ENCODE measurements at places on chromosomes 5 and 9.

DNA sequence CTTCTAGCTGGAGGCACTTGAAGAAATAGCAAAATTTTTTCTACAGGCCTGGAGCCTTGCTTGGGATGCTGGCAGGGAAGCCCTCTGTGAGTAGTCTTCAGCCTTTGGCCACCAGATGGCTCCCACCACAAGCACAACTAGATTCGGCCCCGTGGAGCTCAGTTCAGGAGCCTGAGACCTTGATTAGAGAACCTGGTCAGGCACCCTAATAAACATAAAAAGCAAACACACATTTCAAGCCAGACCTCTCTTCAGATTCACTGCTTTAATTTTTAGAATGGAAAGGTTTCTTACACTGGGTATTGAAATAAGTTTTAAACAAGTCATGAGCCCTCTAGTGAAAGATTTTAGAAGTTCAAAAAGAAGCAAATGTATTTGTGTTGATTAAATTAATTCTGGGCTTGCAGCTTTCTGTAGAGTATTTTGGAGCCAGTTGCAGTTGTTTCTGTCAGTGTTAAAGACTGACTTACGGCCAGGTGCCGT is 41.4 kb downstream of the GLRX start:
- H3K27me3 ChIP-seq: no peaks in the 10 kb centered on the region
- peaks cover 4% of the 10 kb centered on the region for H3K4me1 ChIP-seq

GRCh38 chr5:107815109-107815508 is 144.4 kb upstream of the EFNA5 start:
- no peak for ATAC-seq
- H3K27ac ChIP-seq: no peak overlapping the region
- H3K27me3 ChIP-seq: no peaks in the 10 kb centered on the region
- H3K4me3 ChIP-seq: no peak overlapping the region
- no peaks in the 10 kb centered on the region for H3K36me3 ChIP-seq

DNA sequence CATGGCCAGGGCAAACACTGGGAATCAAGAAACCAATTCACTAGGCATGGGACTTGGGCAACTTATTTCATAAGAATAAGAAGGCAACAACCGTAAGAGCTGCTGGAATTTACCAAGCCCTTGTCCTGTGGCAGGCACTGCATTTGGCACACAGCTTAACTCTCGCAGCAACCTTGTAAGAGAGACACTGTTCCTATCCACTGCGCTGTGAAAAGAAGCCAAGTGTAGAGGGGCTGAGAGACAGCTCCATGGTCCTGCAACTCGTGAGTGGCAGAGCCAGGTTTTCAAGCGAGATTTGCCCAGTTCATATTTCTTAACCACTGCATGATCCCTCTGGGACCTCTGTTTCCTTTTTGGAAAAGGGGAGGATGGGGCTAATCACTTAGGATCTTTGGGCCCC is 129.3 kb upstream of the STC2 start:
- no peak overlapping the region for H3K27ac ChIP-seq
- no peaks in the 10 kb centered on the region for H3K4me1 ChIP-seq
- no peaks in the 10 kb centered on the region for H3K36me3 ChIP-seq
- H3K27me3 ChIP-seq: no peaks in the 10 kb centered on the region
- ATAC-seq: no peak
- H3K4me3 ChIP-seq: no peak overlapping the region

DNA sequence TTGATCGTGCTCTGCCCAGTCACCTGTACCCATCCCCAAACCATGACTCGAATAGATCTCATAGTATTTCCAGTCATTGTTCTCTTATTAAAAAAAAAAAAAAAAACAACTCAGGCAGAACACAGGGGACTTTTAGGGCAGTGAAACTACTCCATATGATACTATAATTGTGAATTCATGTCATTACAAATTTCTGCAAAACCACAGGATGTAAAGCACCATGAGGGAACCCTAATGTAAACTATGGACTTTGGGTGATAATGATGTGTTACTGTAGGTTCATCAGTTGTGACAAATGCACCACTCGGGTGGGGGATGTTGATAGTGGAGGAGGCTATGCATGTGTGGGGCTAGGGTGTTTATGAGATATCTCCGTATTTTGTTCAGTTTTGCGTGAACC is 133.8 kb downstream of the RAB3C start:
- no peaks in the 10 kb centered on the region for H3K27me3 ChIP-seq
- ATAC-seq: no peak
- H3K36me3 ChIP-seq: no peaks in the 10 kb centered on the region

GRCh38 chr9:6805532-6805931 is 47.8 kb downstream of the KDM4C start:
- H3K36me3 ChIP-seq: peaks cover 20% of the 10 kb centered on the region
- no peak overlapping the region for H3K27ac ChIP-seq
- no peak for ATAC-seq
- no peaks in the 10 kb centered on the region for H3K27me3 ChIP-seq
- H3K4me1 ChIP-seq: no peaks in the 10 kb centered on the region

- no peaks in the 10 kb centered on the region for H3K36me3 ChIP-seq
- H3K4me1 ChIP-seq: no peaks in the 10 kb centered on the region
- H3K27ac ChIP-seq: no peak overlapping the region
- no peak overlapping the region for H3K4me3 ChIP-seq
Measured at GRCh38 chr5:109143031-109143430, 266.7 kb downstream of the PJA2 start.

GRCh38 chr9:128911529-128912035 is 9.2 kb upstream of the PHYHD1 start:
- H3K27ac ChIP-seq: peak overlapping the region; percentile 66
- no peaks in the 10 kb centered on the region for H3K27me3 ChIP-seq
- peak; percentile 69 for ATAC-seq
- no peak overlapping the region for H3K4me3 ChIP-seq
- H3K36me3 ChIP-seq: no peaks in the 10 kb centered on the region

DNA sequence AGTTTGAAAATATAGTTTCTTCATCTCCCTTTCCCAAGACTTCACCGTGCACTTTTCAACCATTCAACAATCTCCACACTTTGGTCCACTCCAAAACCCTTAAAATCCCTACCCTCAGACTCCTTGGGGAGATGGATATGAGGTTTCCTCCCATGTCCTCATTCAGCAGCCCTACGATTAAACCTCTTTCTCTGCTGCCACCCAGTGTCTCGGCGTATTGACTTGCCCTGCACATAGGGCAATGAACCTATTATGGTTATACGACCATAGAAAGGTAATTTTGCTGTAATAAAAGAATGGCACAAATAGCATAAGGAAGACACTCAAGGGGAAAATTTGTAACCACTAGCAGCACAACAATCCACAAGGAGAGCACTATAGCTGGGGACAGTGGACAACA is 803.5 kb downstream of the TLE1 start:
- no peaks in the 10 kb centered on the region for H3K4me1 ChIP-seq
- ATAC-seq: no peak
- H3K36me3 ChIP-seq: no peaks in the 10 kb centered on the region
- H3K4me3 ChIP-seq: no peak overlapping the region

DNA sequence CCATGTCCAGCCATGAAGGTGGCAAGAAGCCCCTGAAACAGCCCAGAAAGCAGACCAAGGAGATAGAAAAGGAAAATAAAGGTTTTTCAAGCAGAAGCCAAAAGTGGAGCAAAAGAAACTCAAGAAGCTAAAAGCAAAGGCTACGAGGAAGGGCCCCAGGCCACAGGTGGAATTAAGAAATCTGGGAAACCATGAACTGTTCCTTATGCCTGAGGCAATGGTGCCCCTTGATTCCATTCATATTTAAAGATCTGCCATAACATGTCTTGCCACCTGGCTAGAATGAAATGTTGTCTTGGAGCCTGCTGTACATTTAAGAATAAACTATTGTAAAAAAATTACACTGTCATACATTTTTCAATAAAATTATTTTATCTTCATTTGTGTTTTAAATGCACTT is 59.5 kb upstream of the TARS1 start:
- H3K4me1 ChIP-seq: no peaks in the 10 kb centered on the region
- no peaks in the 10 kb centered on the region for H3K27me3 ChIP-seq
- no peak overlapping the region for H3K27ac ChIP-seq
- no peaks in the 10 kb centered on the region for H3K36me3 ChIP-seq
- ATAC-seq: no peak

- no peak for ATAC-seq
- H3K27me3 ChIP-seq: no peaks in the 10 kb centered on the region
- no peak overlapping the region for H3K27ac ChIP-seq
- no peak overlapping the region for H3K4me3 ChIP-seq
Measured at GRCh38 chr5:8399471-8399870, 530.5 kb downstream of the MTRR start.

- H3K4me3 ChIP-seq: no peak overlapping the region
- ATAC-seq: no peak
- H3K36me3 ChIP-seq: no peaks in the 10 kb centered on the region
- H3K4me1 ChIP-seq: no peaks in the 10 kb centered on the region
- H3K27ac ChIP-seq: no peak overlapping the region
Measured at GRCh38 chr5:96668725-96669124, 6.5 kb downstream of the CAST start.

DNA sequence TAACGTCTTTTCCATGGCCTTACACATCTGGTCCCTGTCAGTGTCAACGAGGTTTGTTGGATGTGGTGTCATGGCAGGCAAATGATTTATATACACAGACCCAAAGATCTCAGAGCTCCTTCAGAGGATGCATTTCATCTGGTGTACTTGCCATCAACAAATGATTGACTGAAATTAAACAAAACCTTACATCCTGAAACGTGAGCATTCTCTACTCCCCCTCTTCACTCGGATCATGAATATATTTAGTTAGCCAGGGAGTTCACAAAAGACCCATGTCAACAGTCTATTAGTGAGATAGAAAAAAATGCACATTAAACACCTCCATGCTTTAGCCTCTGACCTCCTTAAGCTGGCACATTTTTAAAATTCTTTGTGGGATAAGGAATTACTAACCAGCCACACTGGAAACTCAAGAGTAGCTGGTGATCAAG is 215.6 kb downstream of the EFNA5 start:
- no peaks in the 10 kb centered on the region for H3K36me3 ChIP-seq
- H3K27me3 ChIP-seq: no peaks in the 10 kb centered on the region
- no peak for ATAC-seq

- peaks cover 7% of the 10 kb centered on the region for H3K27me3 ChIP-seq
- peak; percentile 53 for ATAC-seq
- H3K27ac ChIP-seq: no peak overlapping the region
- no peaks in the 10 kb centered on the region for H3K36me3 ChIP-seq
- H3K4me1 ChIP-seq: no peaks in the 10 kb centered on the region
- H3K4me3 ChIP-seq: no peak overlapping the region
Measured at GRCh38 chr9:111621895-111622480, 9.1 kb upstream of the DNAJC25 start.

DNA sequence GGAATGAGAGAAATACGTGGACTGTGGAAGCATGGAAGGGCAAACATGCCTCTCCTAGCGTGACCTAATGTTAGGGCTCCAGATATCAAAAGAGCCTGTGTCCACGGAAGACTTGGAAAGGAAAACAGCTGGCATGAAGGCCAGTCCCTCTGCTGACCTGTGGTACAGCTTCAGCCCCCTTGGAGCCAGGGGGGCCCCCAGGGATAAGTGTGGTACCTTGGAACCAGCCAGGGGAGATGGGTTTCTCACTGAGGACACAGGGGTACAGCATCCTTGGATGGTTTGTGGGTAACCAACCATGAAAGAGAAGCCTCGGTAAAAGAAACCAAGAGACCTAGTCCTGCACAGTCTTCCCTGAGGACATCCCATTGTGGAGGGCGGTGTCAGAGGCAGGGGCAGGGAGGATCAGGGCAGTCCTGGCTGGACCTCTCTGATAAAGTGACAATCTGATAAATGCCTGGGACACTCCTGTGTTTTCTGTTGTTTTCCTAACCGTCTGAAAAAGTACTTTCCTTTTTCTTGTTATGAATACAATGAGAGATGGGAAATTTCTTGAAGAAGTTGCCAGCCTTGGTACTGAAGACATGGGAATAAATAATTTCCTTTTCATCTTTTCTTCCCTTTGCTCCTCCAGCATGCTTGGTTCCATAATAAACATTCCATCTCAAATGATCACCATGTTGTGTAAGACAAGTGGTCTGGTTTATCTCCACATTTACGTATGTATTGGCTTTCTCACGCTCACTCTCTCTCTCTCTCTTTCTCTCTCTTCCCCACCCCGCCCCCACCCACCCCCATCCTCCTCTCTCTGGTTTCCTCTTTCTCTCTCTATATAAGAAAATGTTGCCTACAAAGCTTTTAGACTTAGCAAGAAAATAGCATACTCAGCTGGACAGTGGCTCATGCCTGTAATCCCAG is 102.1 kb downstream of the SUSD1 start:
- ATAC-seq: no peak
- peaks cover 16% of the 10 kb centered on the region for H3K4me1 ChIP-seq
- no peaks in the 10 kb centered on the region for H3K27me3 ChIP-seq
- peak overlapping the region; percentile 77 for H3K27ac ChIP-seq
- no peak overlapping the region for H3K4me3 ChIP-seq

GRCh38 chr5:28505121-28505520 is 1466.7 kb upstream of the CDH9 start:
- H3K4me1 ChIP-seq: no peaks in the 10 kb centered on the region
- H3K27me3 ChIP-seq: no peaks in the 10 kb centered on the region
- no peak for ATAC-seq
- H3K36me3 ChIP-seq: no peaks in the 10 kb centered on the region
- no peak overlapping the region for H3K27ac ChIP-seq

GRCh38 chr5:22699319-22699718 is 153.8 kb downstream of the CDH12 start:
- no peaks in the 10 kb centered on the region for H3K4me1 ChIP-seq
- ATAC-seq: no peak
- H3K27ac ChIP-seq: no peak overlapping the region

DNA sequence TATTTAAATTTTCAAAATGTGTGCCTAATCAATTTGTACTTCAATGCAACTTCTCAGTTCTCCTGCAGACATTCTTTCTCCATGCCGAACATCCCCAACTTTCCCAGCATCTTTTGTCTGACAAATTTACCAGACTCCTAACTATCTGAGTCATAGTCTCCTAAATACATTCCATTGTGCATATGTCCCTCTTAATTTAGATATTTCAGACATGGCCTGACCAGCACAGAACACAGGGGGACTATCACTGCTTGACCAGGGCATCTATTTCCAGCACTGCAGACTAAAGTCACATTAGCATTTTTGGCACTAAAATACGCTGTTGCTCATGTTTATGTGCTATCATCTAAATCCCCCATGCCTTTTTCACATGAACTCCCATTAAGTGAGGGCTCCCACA is 71.9 kb downstream of the ITGA1 start:
- H3K27ac ChIP-seq: peak overlapping the region; percentile 51
- H3K4me1 ChIP-seq: peaks cover 13% of the 10 kb centered on the region
- ATAC-seq: peak; percentile 51
- H3K36me3 ChIP-seq: no peaks in the 10 kb centered on the region
- no peak overlapping the region for H3K4me3 ChIP-seq

GRCh38 chr5:72125941-72126620 is 18.8 kb downstream of the MAP1B start:
- no peaks in the 10 kb centered on the region for H3K27me3 ChIP-seq
- H3K4me3 ChIP-seq: no peak overlapping the region
